ENCODE measurements at places on chromosomes 6 and 20.

DNA sequence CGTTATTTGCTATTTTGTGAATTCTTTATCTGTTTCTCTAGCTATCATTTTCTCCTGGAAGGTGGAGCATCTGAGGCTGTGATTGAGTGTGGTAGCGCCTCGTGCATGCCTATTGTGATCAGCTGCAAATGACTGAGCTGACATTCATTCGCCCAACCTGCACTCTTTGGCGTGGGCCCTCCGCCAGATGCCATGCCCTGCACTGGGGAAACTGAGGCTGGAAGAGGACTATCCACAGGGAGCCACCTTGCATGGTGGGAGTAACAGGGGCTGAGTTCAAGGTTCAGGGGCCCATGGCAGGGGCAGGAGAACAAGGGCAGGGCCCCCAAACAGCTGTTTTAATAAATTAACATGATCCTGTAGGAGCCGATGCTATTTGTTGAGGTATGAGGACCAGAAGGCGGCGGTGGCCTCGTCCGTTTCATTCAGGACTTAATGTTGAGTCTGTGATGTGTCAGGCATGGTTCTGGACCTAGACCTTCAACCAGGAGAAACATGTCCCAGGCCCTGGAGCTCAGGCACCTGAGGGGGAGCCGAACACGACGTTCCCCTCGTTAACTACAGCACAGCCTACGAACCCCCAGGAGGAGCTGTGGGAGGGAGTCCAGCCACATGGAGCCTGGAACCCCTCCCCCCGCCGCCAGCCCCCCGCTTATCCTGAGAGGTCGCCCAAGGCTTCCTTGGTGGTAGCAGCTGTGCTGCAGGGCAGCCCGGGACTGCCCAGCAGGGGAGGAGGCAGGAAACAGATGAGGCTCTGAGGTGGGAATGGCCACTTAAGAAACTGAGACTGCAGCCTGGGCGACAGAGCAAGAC lies 242.9 kb downstream of the CDH4 start:
- no peak for DNase-seq

DNA sequence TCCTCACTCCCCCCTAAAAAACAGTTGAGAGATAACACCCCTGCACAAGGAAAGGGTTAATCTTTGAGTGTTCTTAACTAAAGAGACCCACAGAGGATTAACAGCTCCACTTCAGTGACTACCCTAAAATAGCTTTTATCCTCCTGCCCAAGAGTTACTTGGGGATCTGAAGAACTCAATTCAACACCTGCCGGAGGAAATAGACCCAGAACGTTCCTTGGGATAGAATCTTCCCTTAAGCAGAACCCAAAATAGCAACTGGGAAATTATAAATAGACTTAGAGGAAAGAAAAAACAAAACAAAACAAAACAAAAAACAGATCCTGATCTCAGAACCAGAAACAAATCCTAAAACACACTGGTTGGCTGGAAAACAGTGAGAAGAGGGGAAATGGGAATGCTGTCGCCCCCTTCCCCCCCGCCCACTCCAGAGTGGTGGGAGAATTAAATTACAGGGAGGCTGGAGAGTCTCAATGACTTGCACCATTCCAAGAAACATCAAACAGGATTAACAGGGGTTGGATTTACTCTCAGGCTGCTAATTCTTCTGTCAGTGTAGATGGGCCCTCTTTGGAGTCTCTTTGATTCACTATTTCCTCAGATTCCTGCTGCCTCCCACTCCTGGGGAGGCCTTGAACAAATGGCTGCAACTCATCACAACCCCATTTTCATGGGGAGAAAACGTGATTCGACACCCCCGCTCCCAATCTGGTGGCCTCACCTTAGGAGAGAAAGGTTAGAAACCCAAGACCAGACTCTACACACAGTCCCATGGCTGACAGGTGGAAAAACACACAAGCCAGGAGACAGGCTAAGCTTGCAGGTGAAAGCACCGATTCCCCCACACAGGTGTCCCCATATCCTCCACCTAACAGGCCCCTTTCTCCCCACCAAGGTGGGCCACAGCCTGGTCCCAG lies 1.4 kb downstream of the PLAGL2 start:
- no peak for DNase-seq

GRCh38 chr20:61978491-61978890 lies 87.2 kb downstream of the TAF4 start:
- no peak for DNase-seq

GRCh38 chr20:61373956-61374545 lies 122.0 kb downstream of the CDH4 start:
- no peak for DNase-seq

DNA sequence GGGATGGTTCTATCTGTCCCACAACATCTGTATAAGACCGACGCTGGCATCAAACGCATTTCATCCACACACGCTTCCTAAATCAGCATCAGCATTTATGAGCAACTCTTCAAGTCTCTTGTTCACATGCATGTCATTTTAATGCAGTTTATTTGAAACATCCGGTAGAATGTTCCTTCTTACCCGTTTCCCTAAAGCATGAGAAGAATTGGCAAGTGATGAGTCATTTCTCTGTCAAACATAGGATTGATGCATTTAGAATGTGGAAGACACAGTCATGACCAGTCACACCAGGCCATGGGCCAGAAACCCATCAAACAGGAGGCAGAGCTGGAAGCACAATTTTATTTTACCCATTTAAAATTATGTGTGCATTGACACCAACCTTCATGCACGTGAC lies 122.8 kb downstream of the UST start:
- DNase-seq = no peak

GRCh38 chr20:20691477-20692235 lies 20.8 kb downstream of the RALGAPA2 start:
- no peak for DNase-seq

GRCh38 chr6:133740816-133741215 lies 148.1 kb upstream of the TCF21 start:
- DNase-seq = no peak

- DNase-seq = no peak
Observed at GRCh38 chr6:121498481-121499276, 63.2 kb downstream of the GJA1 start.

- no peak for DNase-seq
Observed at GRCh38 chr6:36364669-36365479, 22.6 kb downstream of the ETV7 start.

- no peak for DNase-seq
Observed at GRCh38 chr6:142407685-142408273, 106.0 kb downstream of the ADGRG6 start.

DNA sequence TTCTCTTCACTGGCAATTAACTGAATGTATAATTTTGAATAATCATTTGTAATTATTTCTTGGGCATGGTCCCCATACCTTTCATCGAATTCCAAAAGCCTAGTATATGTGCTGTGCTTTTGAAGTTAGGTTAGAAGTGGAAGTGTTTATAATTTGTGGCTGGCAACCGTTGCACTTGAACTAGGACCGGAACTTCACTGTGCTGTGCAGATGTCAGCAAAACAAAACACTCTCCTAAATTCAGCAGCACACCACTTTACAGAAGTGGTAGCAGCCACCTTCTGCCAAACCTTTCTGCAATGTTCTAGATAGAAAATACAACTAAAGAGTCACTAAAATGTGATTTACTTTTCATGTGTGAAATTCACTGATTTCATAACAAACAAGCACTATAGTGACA lies 111.9 kb downstream of the FAM83B start:
- DNase-seq = no peak

DNA sequence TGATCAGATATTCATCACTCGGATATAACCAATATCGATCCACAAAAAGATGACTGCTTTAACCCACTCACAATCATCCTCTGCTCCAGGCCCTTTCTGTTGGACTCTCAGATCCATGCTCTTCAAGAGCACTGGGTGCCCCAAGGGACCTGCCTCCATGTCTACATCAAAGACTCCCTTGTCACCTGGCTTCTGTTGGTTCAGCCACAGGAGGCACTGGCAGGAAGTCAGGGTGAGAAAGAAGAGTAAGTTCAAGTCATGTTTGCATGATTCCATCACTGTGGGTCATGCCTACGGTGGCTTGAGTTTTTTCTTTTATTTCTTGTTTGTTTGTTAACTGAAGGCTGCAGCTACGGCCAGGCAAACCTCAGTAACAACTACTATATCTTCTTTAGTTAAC lies 243.3 kb downstream of the ADGRG6 start:
- DNase-seq = no peak

- no peak for DNase-seq
Observed at GRCh38 chr20:7193681-7194080, 426.2 kb downstream of the BMP2 start.

DNA sequence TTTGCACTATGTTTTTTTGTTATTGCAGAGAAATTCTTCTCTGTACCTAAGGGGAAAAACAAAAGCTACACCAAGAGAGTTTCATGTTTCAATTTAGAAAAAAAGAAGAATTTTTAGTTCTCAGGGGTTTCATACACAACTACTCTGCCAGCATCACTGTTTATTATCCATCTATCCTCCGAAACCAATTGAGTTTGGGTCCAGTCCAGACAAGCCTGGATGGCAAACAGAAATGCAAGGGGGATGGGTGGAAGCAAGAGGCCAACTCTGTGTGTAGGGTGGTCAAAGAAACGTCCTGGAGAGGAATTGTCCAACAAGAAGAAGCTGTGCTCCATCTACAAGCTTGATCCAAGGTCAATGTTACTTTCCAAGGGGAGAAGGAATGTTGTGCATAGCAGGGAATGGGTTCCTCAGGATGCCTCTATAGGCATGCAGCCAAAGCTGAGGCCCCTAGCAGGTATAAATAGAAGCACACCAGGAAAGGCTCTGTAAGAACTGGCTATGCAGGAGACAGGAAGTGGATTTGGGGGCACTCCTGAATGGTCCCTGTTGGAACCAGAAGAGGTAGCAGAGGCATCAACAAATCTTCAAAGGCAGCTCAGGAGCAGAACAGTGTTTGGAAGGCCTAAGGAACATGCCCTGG lies 64.4 kb downstream of the FILIP1 start:
- DNase-seq = no peak

DNA sequence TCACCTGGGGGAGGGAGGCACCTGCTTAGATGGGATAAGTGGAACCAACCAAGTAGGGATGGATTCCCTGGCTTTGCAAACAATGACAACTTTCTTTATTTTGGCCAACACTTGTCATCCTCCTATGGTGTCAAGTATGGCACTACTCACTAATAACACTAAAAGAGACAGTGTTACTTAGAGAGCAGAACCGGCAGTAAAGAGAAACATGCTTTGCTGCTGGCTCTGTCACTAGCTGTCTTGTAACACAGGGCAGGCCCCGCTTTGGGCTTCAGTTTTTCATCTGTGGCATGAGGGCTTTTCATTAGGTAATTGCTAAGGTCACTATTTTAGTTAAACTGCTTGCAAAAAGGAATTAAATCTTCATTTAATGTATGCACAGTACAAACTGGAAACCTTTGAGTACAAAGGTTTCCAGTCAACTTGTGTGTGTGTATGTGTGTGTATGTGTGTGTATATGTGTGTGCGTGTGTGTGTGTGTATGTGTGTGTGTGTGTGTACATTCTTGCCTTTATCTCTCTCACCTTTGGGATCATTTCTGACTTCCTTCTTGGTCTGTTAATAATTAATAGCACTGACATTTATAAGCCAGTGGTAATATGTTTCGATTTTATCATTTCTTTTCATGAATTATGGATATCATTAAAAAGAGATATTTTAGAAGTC lies 64.7 kb downstream of the BTBD3 start:
- DNase-seq = no peak

Data from psoas muscle (tissue), 8 donors.